ENCODE measurements at places on chromosomes 5 and 9.
A peak's percentile ranks its signal among the peaks of the same experiment; 100 is the strongest.

DNA sequence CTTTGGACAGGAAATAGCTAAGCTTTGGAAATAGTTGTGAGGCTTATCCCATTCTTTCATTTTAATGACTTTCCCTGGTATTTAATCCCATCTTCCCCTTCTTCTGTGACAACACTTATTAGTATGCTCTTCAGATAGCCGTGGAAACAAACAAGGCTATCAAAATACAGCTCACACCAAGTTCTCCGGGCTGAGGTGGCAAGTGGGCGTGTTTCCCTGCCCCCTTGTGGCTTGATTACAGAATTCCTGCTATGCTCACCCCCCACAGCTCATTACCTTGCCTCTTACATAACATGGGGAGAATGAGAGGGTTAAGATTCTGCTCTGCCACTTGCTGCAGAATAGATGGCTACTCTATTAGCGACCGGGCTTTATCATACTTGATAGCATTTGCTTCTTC is 437.1 kb upstream of the TLE4 start:
- no peak for DNase-seq

DNA sequence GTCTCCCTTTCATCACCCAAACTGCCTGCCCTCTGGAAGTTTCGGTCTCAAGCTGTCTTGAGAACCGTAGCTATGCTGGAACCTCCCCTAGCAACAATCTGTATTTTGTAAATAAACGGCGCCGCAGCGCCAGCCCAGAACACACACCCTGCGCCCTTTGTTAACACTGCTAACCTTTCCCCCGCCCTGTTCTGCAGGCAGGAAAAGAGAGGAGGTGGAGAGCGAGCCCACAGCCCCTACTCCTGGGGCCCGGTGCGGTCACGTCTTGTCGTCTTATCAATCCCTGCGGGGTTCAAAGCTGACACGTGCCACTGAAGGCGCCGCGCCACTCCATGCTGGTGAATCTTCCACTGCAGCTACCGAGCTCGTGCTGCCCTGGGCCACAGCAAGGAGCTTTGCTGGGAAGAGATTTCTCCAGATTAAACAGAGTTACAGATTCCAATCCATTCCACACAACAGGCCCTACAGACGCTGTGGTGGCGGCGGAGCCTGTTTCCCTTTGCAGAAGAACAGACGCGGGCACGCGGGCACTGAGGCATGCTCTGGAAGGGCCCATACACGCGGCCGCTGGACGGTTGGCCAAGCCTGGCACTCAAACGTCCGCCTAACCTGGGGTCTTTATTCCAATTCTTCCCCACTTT is 25.3 kb downstream of the ZDHHC11B start:
- DNase-seq: no peak

DNA sequence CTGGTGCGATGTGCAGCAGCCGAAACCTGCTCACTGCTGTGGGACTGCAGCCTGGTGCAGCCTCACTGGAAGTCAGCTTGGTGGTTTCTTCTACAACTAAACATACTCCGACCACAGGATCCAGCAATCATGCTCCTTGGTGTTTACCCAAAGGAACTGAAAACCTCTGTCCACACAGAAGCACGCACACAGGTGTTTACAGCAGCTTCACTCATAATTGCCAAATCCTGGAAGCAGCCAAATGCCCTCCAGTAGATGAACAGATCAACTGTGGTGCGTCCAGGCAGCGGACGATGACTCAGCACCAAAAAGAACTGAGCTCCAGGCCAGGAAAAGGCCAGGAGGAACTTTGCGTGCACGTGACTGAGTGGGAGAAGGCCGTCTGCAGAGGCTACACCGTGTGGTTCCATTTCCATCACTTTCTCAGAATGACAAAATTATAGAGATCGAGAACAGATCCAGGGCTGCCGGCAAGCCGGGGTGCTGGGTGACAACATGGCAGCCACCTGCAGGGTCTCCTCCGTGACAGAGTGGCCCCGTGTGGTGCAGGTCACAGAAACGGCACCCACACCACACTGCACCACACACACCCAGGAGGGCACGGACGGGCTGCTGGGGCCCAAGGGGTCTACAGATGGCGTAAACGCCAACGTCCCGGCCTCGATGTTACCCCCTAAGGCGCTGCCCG is 23.1 kb upstream of the NSMF start:
- peak; percentile 66 for DNase-seq

GRCh38 chr9:37034305-37034937 is 353 bp upstream of the PAX5 start:
- DNase-seq: peak; percentile 54

DNA sequence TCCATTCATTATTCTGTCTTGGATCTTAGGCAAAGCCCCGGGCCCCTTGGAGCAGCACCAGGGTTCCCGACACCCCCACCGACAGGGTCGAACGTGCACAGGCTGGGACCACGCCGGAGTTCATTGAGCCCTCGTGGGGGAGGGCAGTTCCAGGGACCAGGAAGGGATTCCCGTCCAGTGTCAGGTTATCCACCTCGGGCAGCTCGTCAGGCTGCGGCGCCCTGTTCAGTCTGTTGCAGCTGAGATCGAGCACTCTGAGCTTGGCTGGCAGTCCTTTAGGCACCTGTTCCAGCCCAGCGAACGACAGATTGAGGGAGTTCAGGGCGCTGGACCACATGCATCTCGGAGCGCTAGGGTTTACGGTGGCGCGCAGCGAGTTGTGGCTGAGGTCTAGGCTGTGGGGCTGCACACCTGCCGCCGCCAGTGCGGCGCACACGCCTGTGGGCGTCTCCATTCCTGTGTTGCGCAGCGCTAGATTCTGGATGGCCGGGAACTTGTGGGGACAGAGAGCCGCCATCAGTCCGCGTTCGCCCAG is 1.1 kb downstream of the CD14 start:
- DNase-seq: no peak

All from Kasumi-1 (cell line).